ENCODE measurements at places on chromosomes 6 and 20.

DNA sequence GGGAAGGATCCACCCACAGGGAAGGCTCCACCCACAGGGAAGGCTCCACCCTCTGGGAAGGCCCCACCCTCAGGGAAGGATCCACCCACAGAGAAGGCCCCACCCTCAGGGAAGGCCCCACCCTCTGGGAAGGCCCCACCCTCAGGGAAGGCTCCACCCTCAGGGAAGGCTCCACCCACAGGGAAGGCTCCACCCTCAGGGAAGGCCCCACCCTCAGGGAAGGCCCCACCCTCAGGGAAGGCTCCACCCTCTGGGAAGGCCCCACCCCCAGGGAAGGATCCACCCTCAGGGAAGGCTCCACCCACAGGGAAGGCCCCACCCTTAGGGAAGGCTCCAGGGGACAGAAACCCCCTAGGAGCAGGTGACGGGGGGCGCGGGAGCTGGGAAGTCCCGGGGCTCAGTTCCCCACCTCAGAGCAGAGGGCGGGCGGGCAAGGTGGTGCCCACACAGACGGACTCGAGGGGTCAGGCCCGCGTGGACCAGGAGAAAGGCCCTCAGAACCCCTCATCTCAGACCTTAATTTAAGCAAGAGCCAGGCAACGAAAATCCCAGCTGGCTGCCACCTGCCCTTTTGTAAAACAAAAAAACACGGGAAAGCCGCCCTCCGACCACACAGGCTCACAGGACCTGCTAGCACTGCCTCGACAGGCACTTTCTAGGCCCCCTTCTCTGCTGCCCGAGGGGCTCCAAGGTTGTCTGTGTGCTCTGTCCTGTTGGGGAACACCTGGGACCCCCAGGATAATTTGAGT, 39.7 kb downstream of the KCNQ2 start:
- no peak overlapping the region for H3K27ac ChIP-seq
- H3K4me3 ChIP-seq = no peak overlapping the region
- H3K4me1 ChIP-seq = no peaks in the 10 kb centered on the region
- H3K27me3 ChIP-seq = peaks cover 10% of the 10 kb centered on the region

GRCh38 chr6:39669973-39670342, 55.2 kb downstream of the KIF6 start:
- no peak overlapping the region for H3K27ac ChIP-seq
- no peaks in the 10 kb centered on the region for H3K36me3 ChIP-seq
- H3K4me1 ChIP-seq = peaks cover 3% of the 10 kb centered on the region
- no peaks in the 10 kb centered on the region for H3K27me3 ChIP-seq
- H3K4me3 ChIP-seq = no peak overlapping the region
- DNase-seq = no peak

DNA sequence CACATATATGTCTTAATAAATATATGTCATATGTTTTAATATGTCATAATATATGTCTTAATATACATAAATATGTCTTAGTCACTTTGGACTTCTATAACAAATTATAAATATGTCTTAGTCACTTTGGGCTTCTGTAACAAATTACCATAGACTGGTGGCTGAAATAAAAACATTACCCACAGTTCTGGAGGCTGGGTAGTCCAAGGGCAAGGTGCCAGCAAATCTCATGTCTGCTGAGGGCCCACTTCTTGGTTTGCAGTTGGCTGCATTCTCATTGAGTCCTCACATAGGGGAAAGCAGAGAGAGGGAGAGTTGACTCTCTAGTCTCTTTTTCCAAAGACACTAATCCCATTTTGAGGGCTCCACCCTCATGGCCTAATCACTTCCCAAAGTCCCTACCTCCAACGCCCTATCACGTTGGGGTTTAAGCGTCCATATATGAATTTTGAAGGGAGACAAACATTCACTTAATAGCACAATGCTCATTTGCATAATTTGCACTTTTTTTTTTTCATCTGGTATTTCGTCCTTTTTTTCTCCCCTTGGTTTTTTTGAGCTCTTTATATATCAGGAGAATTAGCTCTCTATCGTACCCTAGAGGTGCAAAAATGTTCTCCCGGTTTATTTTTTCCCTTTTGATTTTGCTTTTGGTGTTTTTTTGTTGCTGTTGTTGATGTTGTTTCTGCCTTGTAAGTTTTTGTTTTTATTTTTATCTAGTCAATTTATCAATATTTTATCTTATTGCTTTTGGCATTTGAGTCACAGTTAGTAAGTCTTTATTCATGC, 266.4 kb downstream of the PLCB1 start:
- no peak overlapping the region for H3K27ac ChIP-seq
- H3K4me1 ChIP-seq = no peaks in the 10 kb centered on the region
- no peak for DNase-seq
- H3K27me3 ChIP-seq = no peaks in the 10 kb centered on the region
- H3K4me3 ChIP-seq = no peak overlapping the region

DNA sequence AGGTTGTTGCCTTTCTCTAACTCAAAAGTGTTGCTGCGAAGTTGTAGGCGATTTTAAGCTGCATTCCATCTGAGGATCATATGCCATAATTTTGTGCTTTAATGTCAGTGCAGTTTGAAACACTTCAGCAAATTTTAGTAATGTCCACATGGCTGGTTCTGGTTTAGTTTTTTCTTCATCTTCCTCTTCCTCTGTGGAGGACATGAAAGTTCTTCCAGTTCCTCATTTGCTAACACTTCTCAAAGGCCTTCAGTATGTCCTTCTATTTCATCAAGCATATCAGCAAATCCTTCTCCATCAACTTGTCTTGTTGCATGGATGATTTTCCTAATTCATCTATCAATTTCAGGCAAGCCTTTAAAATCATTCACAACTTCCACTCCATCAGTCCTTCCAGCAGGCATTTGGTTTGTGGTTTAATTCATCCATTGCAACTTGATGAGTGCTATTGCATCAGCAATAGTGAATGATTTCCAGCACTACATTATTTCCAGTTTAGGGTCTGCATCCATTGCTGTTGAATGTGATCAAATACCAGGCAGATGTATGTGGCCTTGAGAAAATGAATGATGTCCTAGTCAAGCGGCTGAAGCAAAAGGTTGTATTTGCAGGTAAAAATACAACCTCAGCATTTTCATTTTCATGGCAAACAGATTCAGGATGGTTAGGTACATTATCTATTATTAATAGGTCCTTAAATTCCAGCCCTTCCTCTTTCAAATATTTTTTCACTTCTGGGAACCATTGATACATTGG, 20.2 kb downstream of the SHLD1 start:
- no peak overlapping the region for H3K27ac ChIP-seq
- H3K4me1 ChIP-seq = peaks cover 6% of the 10 kb centered on the region
- DNase-seq = no peak
- H3K4me3 ChIP-seq = no peak overlapping the region

DNA sequence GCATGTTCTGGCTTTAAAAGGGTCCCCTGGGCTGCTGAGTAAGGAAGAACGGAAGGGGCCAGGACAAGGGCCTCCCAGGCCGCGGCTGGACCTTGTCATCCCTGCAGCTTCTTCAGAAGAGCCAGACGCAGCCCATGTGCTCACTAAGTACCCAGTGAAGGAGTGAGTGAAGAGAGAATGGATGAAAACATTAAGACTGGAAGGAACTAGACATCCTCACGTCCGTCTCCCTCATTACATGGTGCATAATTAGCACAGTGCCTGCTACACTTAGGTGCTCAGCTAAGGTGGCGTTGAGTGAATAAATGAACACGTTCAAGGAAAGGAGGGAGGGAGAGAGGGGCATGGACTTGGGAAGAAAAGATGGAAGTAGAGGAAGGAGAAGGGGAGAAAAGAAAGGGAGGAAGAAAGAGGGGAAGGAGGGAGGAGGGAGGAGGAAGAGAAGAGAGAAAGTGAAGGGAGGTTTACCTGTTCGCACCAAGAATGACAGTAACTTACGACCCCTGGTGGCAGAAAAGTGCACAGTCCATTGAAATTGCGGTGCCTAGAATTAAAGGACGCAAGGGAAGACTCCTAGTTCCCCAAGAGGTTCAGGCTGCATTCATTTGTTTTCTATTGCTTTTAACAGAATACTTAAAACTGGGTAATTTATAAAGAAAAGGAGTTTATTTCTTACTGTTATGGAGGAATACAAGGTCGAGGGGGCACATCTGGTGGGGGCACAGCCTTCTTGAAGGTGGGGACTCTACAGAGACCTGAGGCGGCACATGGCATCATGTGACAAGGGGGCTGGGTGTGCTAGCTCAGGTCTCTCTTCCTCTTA, 8.0 kb downstream of the TP53RK start:
- peak; percentile 68 for DNase-seq
- H3K4me1 ChIP-seq = peaks cover 29% of the 10 kb centered on the region
- H3K27ac ChIP-seq = no peak overlapping the region
- peaks cover 6% of the 10 kb centered on the region for H3K36me3 ChIP-seq
- H3K27me3 ChIP-seq = no peaks in the 10 kb centered on the region

DNA sequence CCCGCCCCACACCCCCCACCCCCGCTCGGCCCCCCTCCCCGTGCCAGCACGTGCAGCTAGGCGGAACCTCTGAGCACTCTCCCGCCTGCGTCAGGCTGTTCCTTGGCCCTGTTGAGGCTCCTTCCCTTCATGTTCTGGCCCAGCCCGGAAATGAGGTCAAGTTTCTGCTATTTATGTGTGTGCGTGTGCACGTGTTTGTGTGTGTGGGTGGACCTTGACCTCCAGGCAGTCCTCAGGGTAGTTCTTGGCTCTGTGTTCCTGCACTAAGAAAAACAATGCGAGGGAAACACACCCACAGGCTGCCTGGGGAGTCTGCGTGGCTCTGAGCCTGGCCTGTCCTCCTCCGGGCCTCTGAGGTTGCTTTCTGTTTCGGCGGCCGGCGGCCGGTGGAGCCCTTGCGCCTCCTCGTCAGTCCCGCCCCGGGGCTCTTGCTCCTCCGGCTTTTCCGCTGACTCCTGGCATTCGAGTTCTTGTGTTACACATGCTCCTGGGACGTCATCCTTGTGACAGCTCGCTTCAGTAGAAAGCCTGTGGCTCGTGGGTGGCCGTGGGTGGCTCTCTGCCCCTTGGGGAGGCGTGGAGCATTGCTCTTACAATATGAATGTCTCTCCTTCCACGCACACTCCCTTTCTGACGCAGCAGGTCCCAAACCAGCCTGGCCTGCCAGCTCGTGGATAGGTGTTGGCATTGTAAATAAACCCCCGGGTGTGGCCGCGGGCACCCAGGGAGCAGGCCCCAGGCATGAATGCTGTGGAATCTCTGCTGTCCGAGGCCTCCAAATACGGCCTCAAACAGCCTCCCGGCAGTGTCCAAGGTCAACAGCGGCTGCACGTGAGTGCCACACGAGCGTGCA, 10.0 kb downstream of the SLCO4A1 start:
- H3K36me3 ChIP-seq = no peaks in the 10 kb centered on the region
- H3K27me3 ChIP-seq = peaks cover 3% of the 10 kb centered on the region
- H3K4me1 ChIP-seq = peaks cover 7% of the 10 kb centered on the region

DNA sequence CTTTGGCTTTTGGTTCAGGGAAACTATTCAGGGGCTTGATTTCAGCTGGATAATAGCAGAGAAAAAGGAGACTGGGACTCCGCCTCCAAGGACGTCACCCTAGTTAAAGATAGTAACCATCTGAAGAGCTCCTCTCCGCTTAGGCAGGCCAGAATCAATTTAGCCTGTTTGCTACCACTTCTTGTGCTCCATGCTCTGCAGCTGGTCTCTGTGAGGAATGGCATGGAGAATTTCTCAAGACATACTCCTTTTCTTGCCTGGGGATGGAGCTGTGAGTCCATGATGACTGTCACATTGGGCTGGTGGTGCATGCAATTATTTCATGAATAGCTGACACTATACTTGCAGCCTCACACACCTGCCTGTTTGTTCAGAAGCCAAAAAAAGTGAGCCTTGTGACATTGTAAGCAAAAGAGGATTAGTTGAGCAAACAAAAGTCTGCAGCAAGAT, 61.4 kb downstream of the TXLNB start:
- peaks cover 4% of the 10 kb centered on the region for H3K36me3 ChIP-seq
- H3K27ac ChIP-seq = no peak overlapping the region
- H3K4me1 ChIP-seq = no peaks in the 10 kb centered on the region
- no peaks in the 10 kb centered on the region for H3K27me3 ChIP-seq

DNA sequence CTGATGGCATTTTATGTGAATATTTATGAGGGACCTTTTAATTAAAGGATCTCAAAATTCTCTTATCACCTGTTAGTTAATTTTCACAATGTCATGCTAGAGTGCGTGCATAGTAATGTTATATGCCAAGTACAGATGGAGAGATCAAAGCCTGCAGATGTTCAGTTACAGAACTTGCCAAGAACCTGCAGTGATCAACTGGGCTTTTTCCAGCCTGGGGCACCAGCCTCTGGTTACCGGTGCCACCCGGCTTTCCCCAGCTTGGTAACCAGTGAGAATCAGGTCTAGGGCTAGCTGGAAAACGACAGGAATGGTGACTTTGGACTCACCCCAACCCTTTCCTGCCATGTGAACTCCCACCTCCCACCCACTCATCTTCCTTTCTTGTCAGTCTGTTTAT, 91.8 kb downstream of the CAP2 start:
- no peak for DNase-seq
- no peaks in the 10 kb centered on the region for H3K4me1 ChIP-seq
- H3K36me3 ChIP-seq = no peaks in the 10 kb centered on the region
- peaks cover 7% of the 10 kb centered on the region for H3K27me3 ChIP-seq

DNA sequence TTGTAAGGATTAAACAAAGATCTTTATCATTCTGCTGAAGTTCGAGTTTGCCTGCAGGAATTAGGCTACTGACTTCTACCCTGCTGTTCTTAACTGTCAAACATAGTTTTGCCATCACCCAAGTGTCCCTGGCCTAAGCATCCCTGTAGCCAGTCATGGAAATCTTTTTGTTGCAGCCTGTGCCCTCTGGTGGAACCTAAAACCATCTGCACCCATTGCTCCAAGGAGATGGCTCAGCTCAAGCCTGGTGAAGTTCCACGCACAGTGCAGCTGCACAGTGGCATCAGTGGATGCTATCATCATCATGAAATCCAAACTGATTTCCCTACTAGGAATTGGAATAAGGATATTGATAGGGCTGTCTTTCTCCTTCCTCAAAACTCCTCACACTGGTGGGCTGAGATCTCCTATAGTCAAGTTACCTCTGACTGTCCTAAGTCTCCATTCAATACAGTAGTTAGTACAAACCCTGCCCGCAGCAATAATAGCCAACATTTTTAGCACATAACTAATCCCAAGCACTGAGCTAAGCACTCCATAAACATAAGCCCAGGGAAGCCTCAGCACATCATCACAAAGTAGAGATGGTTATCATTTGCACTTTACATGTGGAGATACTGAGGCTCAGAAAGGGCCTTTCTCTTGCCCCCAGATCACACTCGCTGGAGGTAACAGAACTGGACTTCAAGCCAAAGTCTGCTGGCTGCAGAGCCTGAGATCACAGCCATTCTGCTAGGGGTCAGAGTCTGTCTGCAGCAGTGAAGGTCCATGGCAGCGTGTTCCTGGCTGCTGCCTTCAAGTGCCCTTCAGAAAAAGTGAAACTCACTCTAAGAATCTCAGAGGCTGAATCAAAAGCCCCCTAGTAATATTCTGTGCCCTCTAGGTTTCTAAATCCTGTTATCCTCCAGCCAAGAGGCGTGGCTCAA, 77.2 kb upstream of the MC3R start:
- no peaks in the 10 kb centered on the region for H3K4me1 ChIP-seq
- peaks cover 20% of the 10 kb centered on the region for H3K36me3 ChIP-seq
- DNase-seq = no peak

- H3K27me3 ChIP-seq = peaks cover 4% of the 10 kb centered on the region
- no peaks in the 10 kb centered on the region for H3K4me1 ChIP-seq
- no peak overlapping the region for H3K27ac ChIP-seq
These were observed 121.0 kb upstream of the GGTLC1 start for GRCh38 chr20:24109537-24109936.

- peaks cover 4% of the 10 kb centered on the region for H3K27me3 ChIP-seq
- H3K4me3 ChIP-seq = no peak overlapping the region
- DNase-seq = no peak
- peaks cover 11% of the 10 kb centered on the region for H3K36me3 ChIP-seq
- no peak overlapping the region for H3K27ac ChIP-seq
- H3K4me1 ChIP-seq = peaks cover 11% of the 10 kb centered on the region
These were observed 6.5 kb downstream of the GSS start for GRCh38 chr20:34949120-34949519.

GRCh38 chr20:1664911-1665310, 7.3 kb upstream of the SIRPG start:
- no peak overlapping the region for H3K27ac ChIP-seq
- H3K4me1 ChIP-seq = no peaks in the 10 kb centered on the region
- H3K36me3 ChIP-seq = no peaks in the 10 kb centered on the region
- peaks cover 3% of the 10 kb centered on the region for H3K27me3 ChIP-seq
